ENCODE measurements at places on chromosomes 12 and 14.

- DNase-seq = peak; percentile 20
Observed at GRCh38 chr12:71426300-71427047, 13.1 kb upstream of the LGR5 start.

DNA sequence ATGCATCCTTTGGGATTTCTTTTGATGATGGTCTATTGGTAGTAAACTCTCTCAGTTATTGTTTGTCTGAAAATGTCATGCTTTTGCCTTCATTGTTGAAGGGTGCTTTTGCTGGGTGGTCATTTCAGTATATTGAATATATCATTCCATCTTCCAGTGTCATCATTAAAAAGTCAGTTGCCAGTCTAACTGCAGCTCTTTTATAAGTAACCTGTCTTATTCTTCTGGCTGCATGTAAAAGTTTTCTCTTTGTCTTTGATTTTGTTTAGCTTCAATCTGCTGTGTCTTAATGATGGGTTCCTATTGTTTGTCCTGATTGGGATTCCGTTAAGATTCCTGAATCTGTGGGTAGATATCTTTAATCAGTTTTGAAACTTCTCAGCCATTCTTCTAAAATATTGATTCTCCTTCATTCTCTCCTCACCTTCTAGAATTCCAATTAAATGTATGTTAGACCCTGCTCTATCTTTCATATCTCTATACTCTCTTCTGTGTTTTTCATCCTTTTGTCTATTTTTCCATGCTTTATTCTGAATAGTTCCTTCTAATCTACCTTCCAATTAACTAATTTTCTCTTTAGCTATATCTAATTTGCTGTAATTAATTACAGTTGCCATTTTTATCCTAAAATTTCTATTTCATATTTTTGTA lies 6.4 kb downstream of the OAS1 start:
- DNase-seq = no peak

DNA sequence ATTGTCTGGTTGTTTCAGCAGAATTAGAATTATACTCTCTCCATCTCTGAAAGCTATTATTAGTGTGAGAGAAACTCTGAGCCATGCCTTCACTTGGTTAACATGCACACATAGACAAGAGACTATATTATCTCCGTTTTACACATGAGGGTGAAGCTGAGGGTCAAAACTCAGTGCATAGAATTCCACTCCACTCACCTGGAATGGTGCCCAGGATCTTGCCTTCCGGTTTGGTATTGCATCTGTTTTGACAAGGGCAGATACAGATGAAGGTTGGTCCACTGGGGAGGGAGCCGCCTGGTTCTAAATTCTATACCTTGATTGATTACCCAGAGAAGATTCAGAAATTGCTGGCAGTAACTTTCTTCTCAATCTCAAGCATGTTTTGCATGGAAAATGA lies 149.5 kb upstream of the PELI2 start:
- DNase-seq = no peak

DNA sequence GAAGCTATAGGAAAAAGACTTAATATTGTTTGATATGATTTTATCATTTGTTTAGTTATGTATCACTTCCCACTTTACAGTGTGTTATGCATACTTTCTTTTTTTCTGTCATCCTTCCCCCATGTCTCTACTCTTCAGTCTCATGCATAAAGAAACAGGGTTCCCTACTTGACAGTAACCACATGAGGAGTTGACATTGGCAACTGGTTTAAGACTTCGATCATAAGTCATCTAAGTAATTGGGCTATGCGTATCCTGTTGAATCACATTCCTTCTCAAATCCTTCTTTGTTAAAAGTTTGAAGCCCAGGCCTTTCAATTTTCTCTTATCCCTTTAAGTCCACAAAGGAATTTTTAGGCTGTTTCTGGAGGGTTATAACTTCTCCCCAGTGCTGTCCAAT lies 358.7 kb downstream of the RAD51B start:
- no peak for DNase-seq

DNA sequence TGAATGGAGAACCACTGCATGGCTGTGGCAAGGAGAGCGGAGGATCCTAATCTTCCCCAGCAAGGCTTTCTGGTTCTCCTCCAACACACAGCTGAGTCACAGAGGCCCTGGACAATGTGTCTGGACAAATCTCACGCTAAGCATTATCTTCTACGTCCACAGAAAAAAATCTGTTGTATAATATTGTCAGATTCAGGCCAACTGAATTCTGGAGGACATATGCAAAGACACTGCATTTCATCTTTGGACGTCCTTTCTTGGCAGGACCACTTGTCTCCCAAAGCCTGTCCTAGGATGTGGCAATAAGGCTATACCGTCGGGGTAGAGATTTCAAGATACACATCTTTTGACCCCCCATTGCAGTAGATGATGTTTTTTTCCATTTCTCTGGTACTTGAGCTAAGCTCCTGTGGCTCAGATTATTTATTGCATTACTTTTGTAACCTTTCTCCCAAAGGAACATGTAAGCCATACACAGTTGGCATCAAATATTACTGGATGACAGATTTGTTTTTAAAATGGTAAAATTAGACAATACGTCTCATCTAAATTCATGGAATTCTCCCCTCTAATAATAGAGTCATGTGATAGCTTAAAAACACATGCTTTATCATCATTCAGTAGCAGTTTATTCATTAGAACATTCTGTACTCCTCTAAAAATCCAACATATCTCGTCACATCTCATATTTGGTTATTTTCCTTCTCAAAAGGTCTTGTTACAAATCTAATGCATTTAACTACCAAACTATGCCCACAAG lies 19.4 kb downstream of the LMO3 start:
- no peak for DNase-seq

DNA sequence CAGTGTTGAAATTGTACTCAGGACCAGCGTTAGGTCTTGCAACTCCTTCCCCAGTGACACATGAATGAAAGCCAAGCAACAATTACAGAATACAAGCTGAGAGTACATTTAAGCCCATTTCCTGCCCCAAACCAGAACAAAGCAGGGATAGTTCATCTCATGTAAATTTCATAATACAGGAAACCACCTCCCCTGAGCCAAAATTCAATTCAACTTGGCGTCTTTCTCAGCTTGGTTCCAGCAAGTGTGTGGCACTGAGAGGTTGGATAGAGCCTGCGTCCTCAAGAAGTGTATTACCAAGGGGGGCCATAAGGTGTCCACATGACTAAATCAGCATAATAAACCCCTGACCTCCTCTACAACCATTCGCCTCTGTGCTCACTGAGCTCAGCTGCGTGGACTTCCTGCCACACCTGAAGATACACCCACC lies 278.9 kb upstream of the CRY1 start:
- no peak for DNase-seq

- no peak for DNase-seq
Observed at GRCh38 chr14:77219591-77219990, 38.0 kb downstream of the TMEM63C start.

- DNase-seq = no peak
Observed at GRCh38 chr14:77882098-77882497, 82.2 kb downstream of the ADCK1 start.

DNA sequence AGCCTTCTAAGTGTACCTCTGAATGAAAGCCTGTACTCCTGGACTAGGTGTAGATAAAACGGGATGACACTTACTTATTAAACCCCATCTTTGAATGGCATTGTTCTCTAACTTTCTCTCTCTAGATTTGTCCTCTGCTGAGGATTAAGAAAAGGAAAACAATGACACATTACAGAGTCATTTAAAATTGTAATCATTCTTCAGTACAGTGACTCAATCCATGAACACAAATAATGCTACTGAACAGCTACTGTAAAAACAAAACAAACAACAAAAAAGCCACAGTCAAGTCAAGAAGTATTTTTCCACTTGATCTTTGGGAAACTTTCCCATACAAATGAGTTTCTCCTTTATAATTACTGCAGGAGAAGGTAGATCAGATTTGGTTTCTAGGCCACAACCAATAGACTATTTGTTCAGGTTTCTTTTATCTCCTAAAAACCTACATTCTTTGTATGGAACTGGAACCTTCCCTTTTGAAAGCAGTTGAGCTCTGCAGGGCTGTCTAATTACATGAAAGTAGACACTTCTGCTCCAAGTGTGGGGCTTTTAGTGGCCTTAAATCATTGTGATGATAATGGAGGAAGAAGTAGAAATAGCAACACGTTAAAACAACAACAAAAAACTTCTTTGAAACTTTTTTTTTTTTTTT lies 219.1 kb downstream of the ESR2 start:
- no peak for DNase-seq

DNA sequence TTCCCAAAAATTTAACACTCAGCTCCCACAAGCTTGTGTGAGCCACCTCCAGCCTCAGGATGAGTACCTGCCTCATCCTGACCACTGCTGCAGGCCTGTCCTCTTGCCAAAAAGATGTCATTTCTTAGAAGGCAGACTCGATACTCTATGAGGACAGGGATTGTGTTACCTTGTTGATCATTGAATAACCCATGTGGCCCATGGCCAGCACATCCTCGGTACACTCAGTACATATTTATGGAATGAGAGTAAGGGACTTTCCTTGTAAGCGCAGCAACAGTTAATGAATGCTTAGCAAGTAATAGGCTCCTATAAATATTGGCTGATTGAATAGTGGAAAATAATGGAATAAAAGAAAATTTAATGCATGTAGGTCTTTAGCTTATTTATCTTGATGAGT lies 15.3 kb upstream of the DGLUCY start:
- no peak for DNase-seq
